GM19239 (cell line): ENCODE measurements at places on chromosomes 6 and 20.

GRCh38 chr6:138485005-138485545 is 14.2 kb downstream of the NHSL1 start:
- no peak for DNase-seq

- no peak for DNase-seq
Observed at GRCh38 chr6:145848541-145848940, 33.9 kb upstream of the FBXO30 start.

GRCh38 chr6:88163616-88164015 is 2.5 kb downstream of the CNR1 start:
- DNase-seq = no peak

- DNase-seq = no peak
Observed at GRCh38 chr20:43726811-43727338, at the start of gene GTSF1L. Gene GTSF1L (minus strand): TSS chr20:43727002. CDS start chr20:43726694, 308 bp downstream.

DNA sequence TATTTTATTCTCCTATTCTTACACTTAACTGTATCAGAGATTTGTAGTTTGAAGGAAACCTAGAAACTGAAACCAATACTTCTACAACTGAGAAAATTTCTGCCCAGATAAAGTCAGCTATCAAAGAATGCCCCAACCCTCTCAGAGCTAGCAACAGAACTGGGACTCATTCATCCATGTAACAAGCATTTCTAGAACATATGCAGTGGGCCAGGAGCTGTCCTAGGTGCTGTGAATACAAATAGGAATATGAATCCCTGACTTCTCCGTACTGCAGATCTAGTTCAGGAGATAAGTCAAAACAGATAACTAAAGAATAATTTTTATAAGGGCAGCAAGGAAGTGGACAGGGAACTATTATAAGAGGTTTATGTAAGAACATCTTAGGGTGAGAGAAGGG is 654.1 kb upstream of the NOX3 start:
- no peak for DNase-seq

DNA sequence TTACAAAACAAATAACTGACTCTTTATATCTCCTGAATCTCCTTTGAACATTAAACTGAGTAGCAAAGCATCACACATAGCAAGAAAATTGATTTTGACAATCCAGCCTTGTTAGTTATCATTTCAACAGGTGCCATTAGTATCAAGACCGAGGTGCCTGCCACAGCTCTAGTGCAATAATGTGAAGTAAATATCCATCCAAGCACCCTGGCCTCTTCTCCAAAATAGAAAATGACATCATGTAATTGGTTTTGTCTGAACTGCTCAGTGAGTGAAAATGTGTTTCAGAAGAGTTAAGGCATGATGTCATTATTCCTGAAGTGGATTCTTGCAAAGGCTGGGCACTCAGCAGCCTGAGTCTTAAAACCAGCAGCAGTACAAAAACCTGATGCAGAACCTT is 341.4 kb downstream of the PLCB1 start:
- DNase-seq = no peak
